ENCODE measurements at places on chromosomes 6 and 20.

- no peak for DNase-seq
These were observed 23.2 kb upstream of the AIG1 start for GRCh38 chr6:143037470-143037869.

DNA sequence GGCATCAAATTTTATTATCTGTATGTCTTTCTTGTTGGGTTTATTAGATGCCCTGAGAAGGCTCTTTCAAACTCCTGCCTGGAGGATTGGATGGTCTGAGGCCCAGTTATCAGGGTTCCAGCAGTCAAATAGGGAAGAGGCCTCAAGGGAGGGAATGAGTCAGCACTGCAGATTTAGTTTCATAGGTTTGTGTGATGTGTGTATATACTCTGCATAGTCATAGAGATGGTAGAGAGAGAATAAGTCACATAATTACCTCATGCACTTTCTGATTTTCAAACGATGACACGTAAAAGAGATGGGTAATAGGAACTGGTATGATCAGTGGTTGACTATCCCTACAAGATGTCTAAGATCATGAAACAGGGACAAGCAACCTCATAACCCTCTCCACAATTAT, 82.1 kb downstream of the ADAT2 start:
- DNase-seq: no peak

GRCh38 chr6:90233213-90233612, 63.4 kb downstream of the BACH2 start:
- DNase-seq: no peak

- no peak for DNase-seq
These were observed 175.0 kb downstream of the CBLN4 start for GRCh38 chr20:55830121-55830827.

DNA sequence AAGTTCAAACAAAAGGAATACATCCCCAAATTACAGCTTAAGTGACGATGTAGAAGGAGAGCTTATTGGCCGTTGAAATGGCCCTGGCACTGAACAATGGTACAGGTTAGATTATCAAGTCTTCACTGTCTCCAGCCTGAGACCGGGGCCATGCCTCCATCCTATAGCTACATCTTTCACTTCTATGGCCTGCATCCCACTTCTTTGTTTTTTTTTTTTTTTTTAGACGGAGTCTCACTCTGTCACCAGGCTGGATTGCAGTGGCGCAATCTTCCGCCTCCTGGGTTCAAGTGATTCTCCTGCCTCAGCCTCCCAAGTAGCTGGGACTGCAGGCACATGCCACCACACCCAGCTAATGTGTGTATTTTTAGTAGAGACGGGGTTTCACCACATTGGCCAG, 464.6 kb downstream of the CDH26 start:
- no peak for DNase-seq

DNA sequence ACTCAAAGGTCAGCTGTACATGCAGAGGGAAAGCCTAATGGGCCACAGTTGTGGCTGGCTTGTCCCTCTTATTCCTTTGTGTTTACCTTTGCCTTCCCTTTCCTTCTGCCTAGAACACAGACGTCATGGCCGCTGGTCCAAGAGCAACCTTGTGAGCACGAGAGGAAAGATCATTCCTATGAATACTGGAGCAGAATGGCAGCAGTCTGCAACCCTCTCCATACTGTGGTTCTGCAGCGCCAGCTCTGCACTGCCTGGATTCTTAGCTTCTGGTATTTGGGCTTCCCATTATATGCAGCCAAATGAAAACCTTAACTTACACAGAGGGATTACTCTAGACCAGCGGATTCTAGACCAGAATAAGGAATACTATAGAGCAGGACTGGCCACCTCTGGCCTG, 12.4 kb downstream of the TBC1D7 start:
- DNase-seq: no peak
